ENCODE measurements at places on chromosomes 1 and 21.

GRCh38 chr1:167219646-167220536, 795 bp upstream of the POU2F1 start:
- DNase-seq = peak; percentile 97

DNA sequence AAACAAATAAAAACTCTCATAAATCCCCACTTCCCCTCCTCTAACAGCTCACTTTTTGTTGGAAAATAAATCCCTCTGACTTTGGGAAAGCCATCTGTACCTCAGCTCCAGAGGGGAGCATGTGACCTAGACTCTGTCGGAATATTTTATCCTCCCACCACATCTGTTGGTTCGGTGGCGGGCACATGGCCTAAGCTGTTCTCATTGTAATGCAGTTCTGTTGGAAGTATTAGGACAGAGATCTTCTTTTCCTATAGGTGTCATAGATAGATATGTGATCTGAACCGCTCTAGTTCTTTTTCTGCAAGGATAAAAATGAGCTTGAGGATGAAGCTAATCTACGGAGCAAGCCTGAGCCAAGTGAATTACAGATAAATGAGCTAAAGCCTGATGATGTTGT, 50.5 kb upstream of the EPS8L3 start:
- no peak for DNase-seq

DNA sequence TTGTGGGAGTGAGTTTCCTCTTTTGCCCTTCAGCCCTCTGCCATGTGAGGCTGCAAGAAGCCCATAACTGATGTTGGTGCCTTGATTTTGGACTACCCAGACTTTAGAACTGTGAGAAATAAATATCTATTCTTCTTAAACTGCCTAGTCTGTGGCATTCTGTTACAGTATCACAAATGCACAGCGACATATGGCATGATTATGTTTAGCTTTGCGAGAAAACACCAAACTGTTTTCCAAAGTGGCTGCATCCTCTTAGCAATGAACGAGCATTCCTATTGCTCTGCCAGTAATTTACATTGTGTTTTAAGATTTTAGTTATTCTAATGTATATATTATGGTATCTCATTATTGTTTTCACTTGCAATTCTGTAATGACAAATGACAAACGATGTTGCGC, 246.7 kb downstream of the HLX start:
- DNase-seq = no peak

GRCh38 chr1:231407547-231408396, 14.3 kb downstream of the EGLN1 start:
- no peak for DNase-seq

GRCh38 chr1:117067533-117068370, 7.6 kb downstream of the TTF2 start:
- peak; percentile 41 for DNase-seq

DNA sequence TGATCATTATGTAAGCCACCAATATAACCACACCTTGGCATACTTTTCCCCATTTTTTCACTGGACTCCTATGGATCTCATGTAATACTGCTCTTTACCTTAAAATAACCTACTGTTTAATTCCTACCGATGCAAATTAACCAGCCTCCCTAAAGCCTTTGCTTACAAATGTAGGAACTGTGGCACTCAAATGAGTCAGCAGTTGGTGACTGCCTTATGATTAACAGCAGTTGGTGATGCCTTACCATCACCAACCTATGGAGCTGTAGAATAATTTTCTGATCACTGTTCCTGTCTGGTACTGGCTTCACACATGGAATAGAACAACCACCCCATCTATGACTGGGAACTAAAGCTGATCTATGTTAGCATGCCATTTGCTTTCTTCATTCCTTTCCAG, 7.8 kb upstream of the NUDT17 start:
- no peak for DNase-seq

DNA sequence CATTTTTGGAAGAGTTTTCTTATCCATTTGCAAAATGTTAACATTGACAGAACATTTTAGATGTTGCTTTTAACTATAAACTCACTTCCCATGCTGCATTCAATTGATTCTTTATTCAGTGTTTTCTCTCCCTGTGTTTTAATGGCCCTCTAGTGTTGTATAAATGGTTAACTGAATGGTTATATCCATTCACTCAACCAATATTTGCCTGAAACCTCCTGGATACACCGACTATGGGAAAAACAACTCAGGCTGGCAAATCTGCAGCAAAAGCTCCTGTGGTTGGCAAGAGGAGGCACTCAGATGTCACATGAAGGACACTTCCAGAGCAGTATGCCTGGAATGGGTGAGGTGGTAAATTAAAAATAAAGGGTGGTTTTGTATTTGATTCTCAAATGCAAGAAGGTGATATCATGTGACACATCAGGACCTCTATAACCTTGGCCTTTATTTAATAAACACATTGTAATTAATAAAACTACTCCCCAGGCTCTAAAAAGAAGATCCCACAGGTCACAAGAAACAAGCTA, 107.6 kb downstream of the BCAR3 start:
- peak; percentile 40 for DNase-seq

GRCh38 chr1:147384804-147385203, 142.3 kb downstream of the CHD1L start:
- no peak for DNase-seq

- DNase-seq = peak; percentile 80
Observed at GRCh38 chr1:110605901-110606656, at the start of gene KCNA2. Gene KCNA2, minus strand, starts transcription at chr1:110606358. Its CDS starts 1,576 bp downstream, at chr1:110604782.

DNA sequence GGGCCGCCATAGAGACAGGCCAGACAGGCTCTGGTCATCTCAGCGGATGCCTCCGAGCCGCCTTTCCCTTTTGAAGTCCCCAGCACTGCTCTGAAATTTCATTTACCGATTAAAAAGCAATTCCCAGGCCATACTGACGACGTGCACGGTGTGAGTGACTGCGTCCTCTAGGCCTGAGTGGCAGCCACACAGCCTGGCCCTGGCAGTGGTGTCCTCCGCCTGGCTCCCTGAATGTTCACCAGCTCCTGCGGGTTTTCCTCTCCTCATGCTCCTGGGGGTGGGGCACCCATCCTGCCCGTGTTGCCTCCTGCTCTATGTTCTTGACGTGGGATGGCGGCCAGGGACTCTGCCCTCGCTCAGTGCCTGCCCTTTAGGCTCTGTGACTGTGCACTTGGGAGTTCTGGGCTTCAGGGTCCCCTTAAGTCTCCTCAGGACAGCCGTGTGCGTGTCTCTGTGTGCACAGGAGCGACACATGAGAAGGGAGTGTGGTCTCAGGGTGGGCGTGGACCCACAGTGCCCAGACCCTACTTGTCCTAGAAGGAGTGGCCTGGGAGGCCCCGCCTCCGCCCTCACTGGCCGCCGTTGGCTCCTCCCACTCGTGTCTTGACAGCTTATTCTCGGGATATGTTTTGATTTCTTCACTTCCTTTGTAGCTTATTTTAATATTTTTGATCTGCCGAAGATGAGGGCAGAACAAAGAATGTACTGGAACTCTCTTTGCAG, 3.6 kb downstream of the SKI start:
- DNase-seq = no peak

DNA sequence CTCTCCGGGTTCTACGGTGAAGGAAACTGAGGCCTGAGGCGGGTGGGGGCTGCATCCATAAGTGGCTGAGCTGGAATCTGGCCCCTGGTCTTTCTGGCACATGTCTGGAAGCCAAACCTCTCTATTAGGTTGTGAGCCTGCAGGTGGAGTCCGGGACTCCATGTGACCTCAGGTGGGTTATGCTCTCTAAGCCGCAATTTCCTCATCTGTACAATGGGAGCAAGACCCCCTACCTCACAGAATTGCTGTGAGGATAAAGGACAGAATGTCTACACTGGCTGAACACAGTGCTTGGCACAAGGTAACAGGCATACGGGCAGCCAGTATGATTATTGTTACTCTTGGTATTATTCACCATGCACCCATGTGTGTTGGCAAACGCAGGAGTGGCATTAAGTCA, 6.7 kb downstream of the EPHA2 start:
- no peak for DNase-seq

- no peak for DNase-seq
Observed at GRCh38 chr1:236325567-236325966, 43.8 kb upstream of the ERO1B start.

DNA sequence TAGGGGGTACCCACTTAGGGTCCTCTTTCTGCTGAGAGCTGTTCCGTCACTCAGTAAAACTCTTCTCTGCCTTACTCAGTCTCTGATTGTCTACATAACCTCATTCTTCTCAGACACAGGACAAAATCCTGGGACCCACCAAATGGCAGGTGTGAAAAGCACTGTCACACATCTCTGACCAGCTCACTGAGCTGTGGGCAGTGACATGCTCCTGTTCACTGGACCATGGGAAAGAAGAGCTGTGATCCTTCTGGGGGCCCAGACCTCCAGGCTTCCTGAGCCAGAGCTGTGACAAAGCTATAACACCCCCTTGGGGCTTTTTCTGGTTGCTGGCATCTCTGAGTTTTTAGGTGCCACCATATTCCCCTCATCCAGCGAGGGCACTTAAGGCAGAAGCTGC, 115.7 kb downstream of the NTPCR start:
- no peak for DNase-seq

GRCh38 chr1:70314706-70315304, 39.7 kb downstream of the ANKRD13C start:
- DNase-seq = peak; percentile 44

DNA sequence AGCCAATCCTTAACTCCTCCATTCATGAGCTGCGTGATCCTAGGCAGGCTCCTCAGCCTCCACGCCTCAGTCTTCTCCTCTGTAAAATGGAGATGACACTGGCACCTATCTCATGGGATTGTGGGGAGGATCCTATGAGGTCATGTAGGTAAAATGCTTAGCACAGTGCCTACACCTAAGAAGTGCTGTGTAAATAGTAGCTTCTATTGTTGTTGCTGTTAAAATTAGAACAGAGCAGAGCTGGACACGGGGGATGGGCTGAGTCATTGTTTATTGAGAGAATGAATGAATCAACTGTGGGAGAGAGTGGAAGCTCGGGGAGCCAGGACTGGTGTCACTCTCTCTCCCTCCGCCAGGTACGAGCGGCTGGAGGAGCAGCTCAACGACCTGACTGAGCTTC, 43.0 kb downstream of the TMCC2 start:
- DNase-seq = peak; percentile 99

DNA sequence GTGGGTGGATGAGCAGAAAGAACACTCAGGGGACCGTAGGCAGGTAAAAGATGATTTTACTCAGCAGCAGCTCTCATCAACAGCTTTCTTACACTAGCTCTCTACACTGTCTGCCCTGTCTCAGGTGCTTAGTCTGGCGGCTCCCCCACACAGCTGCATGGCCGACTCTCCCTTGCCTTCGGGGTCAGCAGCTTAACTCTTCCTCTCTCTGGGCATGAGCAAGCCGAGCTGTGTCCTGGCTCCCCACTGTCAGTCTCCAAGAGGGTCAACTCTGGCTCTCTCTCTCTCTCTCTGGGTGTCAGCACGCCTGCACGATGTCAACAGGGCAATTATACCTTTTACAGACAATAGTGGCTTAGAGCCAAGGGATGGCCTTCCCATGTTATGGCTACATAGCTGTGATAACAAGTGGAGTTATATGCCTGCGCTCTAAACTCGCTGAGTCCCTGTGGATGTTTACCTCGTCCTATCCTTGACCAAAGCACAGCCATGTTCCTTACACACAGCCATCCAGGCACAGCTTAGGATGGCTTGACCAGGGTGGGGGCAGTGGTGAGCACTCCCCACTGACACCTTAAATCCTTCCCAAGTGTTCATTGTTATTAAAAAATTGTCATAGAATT, 3.1 kb upstream of the BCL10 start:
- DNase-seq = peak; percentile 19

DNA sequence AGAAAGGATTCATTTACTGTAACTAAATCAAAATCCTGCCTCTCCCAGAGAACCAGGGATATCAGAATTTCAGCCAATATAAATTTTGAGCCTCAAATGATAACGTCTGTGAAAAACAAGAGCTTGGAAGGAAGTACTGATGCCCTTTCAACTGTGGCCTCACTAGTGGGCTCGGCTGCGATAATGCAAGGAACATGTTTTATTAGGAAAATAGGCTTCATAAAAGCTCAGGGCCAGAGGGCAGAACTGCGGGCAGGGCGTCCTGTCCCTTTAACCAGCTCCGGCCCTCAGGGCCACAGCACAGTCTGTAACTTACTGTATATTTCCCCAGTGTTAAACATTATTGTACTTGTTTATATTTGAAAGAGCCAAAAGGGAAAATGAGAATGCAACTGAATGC, 122.0 kb downstream of the PEX14 start:
- DNase-seq = no peak

DNA sequence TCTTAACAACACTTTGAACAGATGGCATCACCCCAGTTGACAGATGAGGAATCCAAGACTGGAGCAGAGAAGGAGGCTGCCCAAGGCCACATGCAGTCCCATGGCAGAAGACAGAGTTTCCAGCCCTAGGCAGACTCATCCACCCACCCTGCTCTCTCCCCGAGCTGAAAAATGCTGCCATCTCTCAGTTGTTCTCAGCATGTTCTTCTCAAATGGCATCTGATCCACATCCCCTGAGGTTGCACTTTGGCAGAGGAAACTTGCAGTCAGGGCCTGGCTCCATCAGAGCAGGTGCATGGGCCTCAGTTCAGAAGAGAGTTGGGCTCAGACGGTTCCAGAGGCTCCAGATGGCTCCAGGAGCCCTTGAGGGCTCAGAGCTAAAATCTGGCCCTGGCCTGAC, 709.4 kb downstream of the MATN1 start:
- no peak for DNase-seq

- DNase-seq = no peak
Observed at GRCh38 chr1:11031624-11032262, 15.3 kb downstream of the MASP2 start.

DNA sequence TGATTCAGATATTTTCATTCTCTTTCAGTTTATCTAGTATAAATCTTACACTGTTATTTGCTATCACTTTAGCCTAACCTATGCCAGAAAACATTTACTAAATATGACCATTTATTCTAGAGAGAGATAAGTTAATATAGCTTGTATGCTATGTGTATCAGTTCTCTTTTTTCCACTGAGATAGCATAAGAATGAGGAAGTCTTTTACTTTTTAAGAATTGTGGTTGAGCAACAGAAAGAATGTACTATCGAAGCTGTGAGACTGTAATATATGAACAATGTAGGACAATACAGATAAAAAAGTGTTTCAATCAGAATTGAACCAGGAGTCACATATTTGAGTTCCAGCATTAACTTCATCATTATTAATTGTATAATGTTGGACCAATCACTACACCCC, 479.9 kb upstream of the PLXNA2 start:
- no peak for DNase-seq

DNA sequence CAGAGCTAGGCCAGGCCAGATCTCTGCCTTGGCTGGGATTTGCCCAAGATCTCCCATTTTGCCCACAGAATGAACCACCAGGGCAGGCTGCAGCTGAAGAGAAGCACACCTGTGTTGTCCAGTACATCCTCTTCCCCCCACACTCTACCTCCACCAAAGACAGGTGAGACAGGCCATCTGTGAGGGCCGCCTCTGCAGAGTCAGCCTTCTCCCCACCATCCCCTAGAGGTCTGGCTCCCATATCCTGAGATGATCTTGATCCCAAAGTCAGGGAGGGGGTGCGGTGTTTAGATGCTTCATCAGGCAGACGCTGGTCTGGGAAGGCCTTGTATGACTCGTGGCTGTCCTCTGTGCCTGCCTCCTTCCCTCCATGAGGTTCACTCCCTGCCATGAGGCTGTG, 28.7 kb downstream of the HYI start:
- DNase-seq = no peak

Measured in DMS53 (cell line).